ENCODE measurements at places on chromosomes 1 and 21.

GRCh38 chr1:222618880-222619596, 1.1 kb downstream of the MIA3 start:
- DNase-seq, result no peak

DNA sequence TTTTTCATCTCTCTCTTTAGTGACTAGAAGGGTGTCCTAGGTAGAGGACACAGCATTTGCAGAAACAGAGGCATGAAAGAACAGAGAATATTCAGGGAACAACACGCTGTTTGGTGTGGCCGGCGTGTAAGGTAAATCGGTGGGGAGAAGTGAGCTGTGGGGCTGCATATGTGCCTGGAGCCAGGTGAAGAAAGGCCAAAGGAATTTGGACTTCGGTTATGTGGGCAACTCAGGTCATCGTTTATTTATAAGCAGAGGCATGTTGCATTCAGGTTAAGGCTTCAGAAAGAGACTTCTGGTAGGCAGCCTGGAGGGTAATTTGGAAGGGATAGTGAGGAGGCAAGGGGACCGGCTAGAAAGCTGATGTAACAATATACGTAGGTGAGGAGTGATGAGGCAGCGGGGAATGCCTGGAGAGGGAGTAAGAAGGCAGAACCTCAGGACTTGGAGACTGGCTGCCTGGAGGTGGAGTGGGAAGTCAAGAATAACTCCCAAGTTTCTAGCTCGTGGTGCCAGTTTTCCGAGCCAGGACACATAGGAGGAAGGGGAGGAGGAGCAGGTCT, 64.1 kb upstream of the ACOT11 start:
- no peak for DNase-seq

GRCh38 chr1:236865818-236866155, 70.7 kb downstream of the MTR start:
- no peak for DNase-seq

DNA sequence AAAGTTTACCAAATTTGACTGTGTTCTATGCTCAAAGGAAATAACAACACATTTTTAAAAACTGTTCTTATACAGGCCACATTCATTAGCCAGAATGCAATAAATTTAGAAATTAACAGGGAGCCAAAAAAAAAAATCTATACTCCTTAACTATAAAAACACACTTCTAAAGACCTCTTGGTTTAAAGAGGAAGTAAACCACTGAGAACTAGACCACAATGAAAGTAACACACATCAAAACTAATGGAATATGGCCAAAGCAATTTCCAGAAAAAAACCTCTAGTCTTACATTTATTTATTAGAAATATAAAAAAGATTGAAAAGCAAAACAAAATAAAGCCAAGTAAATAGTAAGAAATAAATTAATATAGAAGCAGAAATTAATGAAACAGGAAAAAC, 48.9 kb upstream of the GADD45A start:
- no peak for DNase-seq

DNA sequence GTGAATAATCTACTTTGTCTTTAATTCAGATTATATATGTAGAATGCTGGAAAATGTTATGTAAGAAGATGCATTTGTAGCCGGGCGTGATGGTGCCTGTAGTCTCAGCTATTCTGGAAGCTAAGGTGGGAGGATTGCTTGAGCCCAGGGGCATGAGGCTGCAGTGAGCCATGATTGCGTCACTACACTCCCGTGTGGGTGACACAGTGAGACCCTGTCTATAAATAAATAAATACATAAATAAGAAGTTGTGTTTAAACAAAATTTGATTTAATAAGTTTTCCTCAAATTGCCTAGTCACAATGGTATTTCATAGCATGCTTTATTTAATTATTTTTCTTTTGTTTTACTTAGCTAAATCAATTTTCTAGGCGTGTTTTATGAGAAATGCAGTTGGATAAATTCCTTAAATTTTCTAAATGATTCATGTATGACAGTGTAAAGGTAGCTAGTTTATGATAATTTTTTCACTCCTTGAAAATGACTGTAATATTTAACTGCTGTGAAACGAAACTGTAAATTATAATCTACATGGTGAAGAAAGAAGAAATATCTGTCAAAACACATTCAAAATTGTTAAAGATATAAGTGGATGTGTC, 232.6 kb downstream of the SRGAP2C start:
- no peak for DNase-seq

- no peak for DNase-seq
These were observed 127.3 kb downstream of the SIK1 start for GRCh38 chr21:43299441-43300277.

DNA sequence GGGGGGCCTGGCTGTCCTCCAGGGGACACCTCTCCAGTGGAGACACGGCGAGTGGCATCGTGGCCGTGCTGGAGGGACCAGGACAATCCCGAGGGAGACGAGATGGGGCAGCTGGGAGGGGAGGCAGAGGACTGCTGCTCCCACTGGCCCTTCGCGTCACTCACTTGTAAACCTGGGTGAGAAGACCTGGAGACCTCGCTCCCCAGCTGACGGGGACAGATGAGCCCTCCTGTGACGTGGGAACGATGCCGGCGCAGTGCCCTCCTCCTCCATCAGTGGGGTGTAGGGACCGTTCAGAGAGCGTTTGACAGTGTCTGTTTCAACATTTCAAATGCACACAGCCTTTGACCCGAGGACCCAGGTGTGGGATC, 4.6 kb downstream of the SPATC1L start:
- no peak for DNase-seq

DNA sequence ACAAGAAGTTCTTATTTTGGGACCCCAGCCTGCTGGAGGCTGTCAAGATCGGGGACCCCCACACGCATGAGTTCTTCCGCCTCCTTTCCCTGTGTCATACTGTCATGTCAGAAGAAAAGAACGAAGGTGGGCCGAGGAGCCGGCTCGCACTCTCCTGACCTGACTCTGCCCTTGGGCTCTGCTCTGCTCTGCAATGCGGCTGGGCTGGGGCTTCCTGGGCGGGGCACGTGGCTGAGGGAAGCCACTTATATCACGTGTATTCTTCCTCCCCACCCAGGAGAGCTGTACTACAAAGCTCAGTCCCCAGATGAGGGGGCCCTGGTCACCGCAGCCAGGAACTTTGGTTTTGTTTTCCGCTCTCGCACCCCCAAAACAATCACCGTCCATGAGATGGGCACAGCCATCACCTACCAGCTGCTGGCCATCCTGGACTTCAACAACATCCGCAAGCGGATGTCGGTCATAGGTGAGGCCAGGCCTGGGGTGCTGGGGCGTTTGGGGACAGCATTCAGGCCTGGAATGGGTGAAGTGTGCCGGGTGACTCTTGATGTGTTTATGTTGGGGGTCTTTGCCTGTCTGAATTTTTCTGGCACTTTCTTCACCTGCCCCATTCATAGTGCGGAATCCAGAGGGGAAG, 17.6 kb downstream of the ATP8B2 start:
- DNase-seq, result no peak

DNA sequence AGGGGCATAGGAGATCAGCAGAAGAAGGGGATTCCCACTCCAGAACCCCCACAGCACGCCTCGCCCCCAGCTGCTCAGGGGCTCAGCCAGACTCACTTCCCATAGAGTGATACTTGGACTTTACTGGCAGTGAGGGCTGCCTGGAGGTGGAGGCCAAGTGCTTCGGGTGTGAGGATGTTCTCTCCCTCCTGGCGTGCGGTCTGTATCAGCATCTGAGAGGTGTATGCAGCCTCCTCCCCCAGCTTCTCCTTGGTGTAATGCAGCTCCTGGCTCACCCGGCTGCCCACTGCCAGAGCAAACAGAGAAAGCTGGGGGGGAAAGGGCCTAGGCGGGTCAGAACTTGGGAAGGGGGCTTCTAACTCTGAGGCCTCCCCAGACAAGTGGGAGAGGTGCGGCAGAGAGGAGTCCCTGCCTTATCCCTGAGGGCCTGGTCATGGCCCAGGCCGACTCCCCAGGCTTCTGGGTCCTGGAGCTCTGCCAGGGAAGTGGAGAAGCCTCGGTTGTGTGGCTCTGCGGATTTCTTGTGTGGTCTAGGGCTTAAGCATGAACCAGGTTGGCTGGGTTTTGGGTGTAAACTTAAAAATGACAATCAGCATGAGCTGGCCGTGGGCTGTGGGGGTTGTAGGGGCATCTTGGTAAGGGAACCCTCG, 10.9 kb downstream of the PTCH2 start:
- DNase-seq, result no peak

- peak; percentile 52 for DNase-seq
These were observed 15.2 kb downstream of the ITPKB start for GRCh38 chr1:226723657-226724532.

- no peak for DNase-seq
These were observed 58.2 kb downstream of the PDE9A start for GRCh38 chr21:42711667-42712066.

DNA sequence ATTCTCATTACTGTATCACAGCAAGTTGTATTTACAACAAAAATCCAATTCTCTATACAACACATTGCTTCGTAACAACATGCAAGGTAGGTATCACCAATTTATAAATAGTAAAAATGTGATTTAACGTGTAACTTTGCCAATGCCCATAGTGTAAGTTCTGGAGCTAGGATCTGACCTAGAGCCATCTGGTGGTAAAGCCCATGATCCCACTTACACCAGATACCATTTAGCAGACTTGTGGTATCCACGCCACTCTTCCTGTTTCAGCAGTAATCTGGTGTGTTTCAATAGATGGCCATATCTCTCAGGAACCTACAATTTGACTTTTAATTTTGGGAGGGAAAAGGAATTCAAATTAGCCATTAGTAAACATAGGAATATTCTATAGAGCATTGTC, 10.2 kb downstream of the SETSIP start:
- DNase-seq, result no peak

DNA sequence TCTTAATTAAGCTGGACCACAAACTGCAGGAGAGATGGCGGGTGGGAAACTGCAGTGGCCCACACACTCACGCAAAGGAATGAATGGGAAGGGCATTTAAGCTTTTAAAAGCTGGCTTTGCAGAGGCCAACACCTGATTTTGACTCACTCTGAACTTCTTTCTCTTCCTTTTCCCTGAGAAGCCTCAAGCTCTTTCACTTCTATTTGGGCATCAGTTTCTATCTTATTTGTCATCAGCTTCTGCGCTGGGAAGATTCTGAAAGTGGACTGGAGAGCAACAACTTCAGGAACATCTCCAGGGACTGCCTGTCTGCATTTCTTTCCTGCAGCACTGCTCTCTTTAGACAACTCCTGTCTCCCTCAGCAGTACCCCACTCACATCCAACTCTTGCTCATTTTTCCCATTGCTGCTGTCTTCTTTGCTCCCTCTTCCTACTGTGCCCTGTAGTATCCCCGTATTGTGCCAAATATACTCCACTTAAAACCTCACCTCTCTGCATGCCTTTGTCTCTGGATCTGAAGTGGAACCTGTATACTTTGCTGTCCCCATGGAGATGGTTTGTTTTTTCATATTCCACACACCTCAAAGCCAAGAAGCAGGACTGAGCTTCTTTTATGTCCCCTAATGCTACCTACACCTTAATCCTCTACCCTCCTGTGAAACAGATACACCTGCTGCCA, 143.3 kb upstream of the JUN start:
- no peak for DNase-seq

DNA sequence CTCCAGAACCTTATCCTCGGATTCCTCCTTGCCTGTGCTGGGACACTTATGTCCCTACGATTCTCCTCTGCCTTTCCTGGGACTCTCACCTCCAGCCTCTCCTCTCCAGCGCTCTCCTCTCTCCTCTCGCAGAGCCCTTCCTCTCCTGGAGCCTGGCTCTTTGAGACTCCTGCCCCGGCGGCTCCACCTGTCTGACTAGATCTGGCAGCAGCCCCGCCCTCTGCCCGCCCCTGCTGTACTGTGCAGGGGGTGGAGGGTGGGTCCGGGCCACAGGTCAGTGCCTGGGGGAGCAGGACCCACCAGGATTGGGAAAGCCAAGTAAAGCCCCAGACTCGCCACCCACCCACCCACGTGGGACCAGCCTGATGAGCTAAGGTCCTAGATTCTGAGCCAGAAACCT, 1.6 kb downstream of the ELOVL1 start:
- no peak for DNase-seq

DNA sequence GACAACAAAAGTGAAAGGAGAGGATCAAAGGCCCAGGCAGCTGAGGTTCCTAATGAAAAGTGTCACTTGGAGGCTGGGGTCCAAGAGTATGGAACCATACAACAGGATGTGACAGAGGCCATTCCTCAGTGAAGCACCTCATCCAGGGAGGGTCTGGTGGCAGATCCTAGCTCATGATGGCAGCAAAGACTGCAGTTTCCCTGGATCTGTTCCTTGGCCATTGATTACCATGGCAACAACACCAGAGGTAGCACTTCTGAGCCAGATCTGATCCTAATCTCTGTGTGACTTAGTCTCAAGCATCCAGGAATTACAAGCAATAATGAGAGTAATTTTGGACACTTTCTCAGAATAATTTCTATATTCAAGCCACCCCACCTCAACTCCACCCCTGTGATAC, 12.9 kb downstream of the FAM177B start:
- no peak for DNase-seq

- DNase-seq, result no peak
These were observed 1091.5 kb upstream of the B3GALT2 start for GRCh38 chr1:194277927-194278326.

GRCh38 chr1:167409183-167409582, 109.1 kb downstream of the CD247 start:
- no peak for DNase-seq

DNA sequence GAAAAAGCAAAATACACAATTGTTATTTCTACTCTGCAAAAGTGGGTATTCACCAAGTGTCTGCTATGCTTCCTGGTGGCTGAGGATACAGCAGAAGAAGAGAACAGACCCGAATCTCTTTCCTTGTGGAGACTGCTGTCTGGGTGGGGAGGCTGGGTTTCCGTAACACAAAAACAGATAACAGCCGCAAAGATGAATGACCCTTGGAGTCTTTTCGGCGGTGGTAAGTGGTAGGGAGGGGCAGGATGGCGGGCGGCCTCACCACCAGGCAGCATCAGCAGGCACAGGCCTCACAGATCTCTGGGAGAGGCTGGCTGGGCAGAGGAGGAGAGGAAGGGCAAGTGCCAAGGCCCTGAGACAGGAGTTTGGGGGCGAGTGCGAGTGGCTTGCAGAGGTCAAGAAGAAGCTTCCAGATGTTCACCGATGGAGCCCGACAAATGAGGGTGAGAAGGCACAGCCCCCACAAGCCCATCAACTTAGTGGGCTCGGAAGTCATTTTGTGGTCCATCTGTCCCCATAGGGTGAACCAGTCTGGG, 164.2 kb downstream of the RHOU start:
- no peak for DNase-seq

GRCh38 chr1:45009296-45009865, 1.7 kb downstream of the HECTD3 start:
- no peak for DNase-seq

- DNase-seq, result no peak
These were observed 90.4 kb downstream of the VPS26C start for GRCh38 chr21:37176716-37177115.

- no peak for DNase-seq
These were observed at the start of gene ACTRT2 for GRCh38 chr1:3021233-3021671. ACTRT2 (plus strand) TSS chr1:3021467; CDS start chr1:3021687, 220 bp downstream.

GRCh38 chr1:111878091-111878490, 111.4 kb downstream of the KCND3 start:
- peak; percentile 30 for DNase-seq

DNA sequence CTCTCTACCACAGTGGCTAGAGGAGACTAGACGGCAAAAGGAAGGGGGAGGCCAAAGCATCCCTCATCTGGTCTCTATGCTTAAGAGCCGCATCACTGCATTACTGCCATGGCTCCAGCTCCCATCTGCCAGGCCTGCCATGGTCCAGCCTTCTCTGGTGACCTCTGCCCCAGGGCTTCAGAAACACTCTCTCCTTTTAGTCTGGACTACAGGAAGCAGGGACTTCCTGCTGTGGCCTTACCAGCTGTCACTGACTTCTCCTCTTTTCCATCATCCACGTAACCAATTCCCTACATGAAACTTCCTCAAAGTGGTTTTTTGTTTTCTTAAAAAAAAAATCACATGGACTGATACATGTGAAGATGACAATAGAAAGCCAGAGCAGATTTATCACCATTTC, 323.1 kb upstream of the NFIA start:
- DNase-seq, result no peak
